ENCODE measurements at places on chromosomes 1 and 21.

GRCh38 chr1:15538771-15539170 is 12.1 kb downstream of the DNAJC16 start:
- DNase-seq = no peak

- DNase-seq = no peak
These were observed 6.9 kb downstream of the MIB2 start for GRCh38 chr1:1622010-1622787.

DNA sequence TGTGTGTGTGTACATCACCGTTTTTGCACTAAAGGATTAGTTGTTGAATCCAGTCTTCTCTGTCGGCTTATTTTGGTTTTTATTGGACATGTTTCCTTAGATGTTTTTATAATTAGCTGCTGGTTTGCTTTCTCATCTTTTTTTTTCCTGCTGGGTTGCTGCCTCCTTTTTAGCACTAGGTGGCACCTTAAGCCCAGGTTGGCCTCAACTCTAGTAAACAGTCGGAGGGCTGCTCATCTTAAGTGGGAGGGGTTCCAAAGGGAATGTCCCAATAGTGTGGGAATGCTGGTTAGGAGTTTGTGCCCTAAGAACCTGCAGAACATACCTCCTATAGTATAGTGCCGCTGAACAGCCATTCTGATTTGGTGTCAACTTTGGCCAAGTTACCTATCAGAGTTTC is 570.1 kb upstream of the CXADR start:
- no peak for DNase-seq

GRCh38 chr21:45945868-45946210 is 35.7 kb upstream of the COL6A1 start:
- DNase-seq = no peak

DNA sequence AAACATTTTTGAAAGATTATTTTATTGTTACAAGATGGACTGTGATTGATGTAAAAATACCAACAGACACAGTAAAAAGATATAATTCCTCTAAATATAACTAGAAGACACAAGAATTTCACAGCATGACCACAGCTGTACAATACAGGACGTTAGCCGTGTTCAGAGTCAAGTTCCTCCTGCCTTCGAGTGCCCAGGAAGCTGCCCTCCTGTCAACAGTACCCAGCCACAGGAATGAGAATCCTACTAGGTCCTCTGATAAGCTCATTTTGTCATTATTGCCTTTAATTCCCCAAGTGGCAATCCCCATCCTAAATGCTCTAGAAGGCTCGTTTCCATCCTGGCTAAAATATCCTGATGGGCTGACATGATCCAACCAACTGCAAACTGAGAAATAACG is 16.4 kb upstream of the CAPN2 start:
- no peak for DNase-seq

DNA sequence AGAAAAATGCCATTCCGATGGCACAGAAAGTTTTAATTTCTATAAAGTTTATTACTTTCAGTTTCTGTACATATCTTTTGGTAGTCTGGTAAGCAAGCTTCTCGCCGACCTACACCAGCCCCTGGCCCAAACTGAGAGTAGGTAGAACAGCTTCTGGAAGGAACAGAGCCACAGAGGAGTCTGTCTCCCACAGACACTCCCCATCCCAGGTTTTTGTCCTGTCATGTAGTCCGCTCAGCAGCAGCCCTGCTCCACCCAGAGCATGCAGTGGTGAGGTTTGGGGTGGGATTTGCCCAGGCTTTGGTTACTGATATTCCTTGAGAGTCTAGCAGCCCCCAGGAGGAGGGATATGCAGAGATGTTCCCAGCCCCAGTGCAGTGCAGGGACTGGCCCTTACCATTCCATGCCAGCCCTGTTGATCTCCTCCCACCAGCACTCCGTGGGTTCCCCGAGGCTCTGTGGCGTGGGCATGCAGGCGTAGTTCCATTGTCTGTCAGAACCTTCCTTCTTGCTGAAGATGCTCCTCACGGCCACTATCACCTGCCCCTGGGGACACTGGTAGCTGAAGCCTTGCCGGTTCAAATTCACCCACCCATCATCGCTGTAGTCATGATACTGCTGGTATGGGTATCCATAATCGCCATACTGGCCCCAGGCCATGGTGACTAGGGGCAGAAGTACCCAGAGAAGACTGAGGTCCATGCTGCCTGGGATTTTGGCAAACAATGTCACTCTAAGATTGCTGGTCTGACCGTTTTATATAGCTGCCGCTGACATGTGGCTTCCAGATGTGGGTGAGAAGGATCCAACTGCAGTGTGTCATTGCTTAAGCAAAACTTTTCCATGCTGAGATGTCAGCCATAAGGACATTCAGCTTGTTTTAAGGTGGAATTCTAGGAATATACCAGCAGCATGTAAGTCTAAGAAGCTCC is at the start of gene DPT:
Gene DPT, minus strand, starts transcription at position 734 of the 932 bp plus-strand sequence. Its CDS starts 32 bp downstream, at position 702.
- DNase-seq = no peak

GRCh38 chr1:23452011-23452411 is 27.5 kb upstream of the TCEA3 start:
- no peak for DNase-seq

GRCh38 chr1:231372501-231372900 is 34.4 kb downstream of the SPRTN start:
- no peak for DNase-seq

- no peak for DNase-seq
These were observed 57.6 kb downstream of the KCNAB2 start for GRCh38 chr1:6103111-6103853.

DNA sequence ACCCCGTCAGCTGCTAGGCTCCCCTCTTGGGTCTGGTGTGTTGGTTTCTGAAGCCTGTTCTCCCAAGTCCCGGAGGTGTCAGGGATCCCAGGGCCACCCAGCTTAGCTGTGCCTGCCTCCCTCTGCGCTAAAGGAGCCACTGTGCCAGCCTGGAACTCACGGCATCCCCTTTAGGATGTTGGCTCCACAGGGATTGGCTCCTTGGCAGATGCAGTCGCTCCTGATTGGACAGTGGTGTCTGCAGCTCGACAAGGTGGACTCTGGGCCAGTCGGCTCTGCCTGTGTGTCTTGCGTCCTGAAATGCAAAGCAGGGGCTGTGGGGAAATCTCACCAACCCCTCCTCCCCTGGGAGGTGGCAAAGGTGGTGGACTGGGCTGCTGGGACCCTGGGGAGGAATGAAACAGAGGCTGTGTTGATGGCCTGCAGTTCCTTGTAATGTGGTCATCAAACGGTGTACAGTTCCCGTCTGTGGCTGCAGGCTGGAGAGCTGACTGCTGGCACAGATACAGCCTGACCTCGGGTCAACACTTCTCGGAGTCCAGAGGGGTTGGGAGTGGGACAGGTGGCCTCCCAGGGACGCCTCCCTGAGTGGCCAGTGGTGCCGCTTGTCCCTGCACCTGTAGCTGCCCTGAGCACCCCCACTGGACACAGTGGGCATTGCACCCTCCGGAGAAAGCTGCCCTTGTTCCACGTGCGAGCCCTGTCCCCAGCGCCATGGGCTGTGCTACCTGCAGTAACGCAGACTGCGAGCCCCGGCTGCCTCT is 11.5 kb upstream of the KCNAB2 start:
- no peak for DNase-seq

DNA sequence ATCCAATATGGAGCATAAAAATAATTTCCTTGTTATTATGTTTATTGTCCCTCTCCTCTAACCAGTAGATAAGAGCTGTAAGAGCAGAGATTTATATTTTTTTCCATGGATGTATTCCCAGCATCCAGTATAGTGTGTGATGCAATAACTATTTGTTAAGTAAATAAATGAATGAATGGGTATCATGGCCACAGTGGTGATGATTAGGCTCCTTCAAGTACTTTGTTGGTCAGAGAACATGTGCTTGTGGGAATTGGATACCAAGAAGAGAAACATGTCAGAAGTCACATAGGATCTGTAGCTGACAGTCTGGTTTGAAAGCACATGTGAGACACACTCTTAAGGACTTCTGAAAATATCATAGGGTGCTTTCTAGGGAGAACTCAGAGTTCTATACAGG is 588.5 kb downstream of the AGBL4 start:
- no peak for DNase-seq

DNA sequence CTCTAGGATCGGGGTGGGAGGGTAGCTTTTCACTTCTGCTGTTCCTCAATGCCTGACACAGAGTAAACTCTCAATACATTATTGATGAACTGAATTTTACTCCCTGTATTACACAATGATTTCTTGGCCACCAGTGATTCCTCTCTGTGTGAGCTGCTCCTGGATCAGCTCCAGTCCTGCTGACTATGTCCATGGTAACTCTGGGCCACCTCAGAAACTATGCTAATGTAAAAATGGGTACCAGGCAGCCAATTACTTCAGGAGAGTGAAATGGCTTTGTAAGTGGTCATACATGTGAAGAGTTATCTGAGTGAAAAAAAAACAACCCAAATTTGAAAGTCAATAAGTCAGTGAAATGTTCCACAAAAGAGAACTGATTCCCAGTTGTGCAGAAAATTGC is 311.0 kb downstream of the KCNH1 start:
- no peak for DNase-seq

DNA sequence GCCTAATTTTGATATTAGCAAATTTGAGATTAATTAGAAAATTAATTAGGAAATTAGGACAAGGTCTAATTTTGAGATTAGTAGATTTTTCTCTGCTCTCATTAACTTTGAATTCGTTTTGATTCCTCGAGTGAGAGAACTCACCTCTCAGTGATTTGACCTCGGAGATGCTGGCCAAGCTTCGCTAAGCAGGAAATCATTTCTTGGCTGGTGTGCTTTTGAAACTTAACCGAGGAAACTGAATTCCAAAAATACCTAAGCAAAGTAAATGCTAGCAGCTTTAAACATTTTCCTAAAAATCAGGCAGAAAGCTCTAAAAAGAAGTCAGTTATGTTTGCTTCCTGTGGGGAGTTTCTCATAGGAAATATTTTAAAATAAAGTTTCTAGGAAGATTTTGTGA is 34.9 kb downstream of the CDC14A start:
- no peak for DNase-seq

- DNase-seq = no peak
These were observed 6.9 kb downstream of the PLPP3 start for GRCh38 chr1:56572334-56573050.

GRCh38 chr1:1208713-1209433 is 2.5 kb upstream of the TNFRSF18 start:
- DNase-seq = no peak

DNA sequence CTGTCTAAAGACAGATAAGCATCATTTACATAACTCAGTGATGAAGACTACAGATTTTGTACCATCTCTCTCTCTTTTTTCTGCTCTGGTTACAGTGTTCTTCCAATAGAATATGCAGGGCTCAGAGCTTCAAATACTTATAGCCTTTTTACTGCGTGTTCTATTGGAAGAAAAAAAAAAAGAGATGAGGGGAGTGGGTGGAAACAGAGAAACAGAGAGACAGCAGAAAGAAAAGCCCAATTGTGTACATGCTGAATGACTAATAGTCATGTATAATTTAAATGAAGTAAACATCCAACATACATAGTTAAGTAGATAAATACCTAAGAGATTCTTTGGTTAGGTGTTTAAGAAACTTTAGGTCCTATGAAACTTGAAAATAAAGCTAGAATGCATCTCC is 151.9 kb downstream of the HMCN1 start:
- DNase-seq = no peak
